ENCODE measurements at places on chromosomes 6 and 20.

DNA sequence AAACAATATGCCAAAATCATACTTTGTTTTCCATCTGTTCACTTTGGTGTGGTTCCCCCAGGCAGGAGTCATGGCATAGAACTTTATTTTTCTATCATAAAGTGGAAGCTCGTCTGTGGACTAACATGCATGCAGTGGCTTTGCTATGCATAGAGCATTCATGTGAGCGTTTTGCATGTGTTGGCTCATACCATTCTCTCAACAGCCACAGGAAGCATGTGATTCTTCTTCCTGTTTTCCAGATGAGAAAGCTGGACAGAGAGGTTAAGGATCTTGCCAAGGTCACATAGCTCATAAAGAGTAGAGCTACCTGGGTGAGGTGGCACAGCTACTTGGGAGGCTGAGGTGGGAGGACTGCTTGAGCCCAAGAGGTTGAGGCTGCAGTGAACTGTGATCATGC is 123.4 kb upstream of the HDGFL1 start:
- no peak for DNase-seq

GRCh38 chr6:19789100-19789803 is 47.9 kb upstream of the ID4 start:
- DNase-seq: no peak

DNA sequence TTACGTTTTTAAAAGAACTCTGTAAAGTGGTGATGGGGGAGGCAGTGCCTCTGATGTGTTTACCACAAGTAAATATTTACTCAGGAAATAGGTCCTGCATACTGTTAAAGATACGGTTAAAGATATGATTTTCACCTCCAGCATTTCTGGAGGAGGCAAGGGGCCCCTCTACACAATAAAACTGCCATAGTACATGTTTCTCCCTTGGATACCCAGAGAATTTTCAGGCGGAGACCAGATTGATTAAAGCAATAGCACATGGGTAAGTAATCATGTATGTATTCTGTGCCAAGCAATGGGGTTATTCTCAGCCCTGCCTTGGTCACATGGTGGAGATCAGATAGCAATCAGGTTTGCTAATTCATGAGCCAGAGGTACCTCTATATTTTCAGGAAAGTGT is 9.6 kb downstream of the RIPOR2 start:
- no peak for DNase-seq

- DNase-seq: no peak
Observed at GRCh38 chr6:3549314-3549940, 92.6 kb upstream of the SLC22A23 start.

DNA sequence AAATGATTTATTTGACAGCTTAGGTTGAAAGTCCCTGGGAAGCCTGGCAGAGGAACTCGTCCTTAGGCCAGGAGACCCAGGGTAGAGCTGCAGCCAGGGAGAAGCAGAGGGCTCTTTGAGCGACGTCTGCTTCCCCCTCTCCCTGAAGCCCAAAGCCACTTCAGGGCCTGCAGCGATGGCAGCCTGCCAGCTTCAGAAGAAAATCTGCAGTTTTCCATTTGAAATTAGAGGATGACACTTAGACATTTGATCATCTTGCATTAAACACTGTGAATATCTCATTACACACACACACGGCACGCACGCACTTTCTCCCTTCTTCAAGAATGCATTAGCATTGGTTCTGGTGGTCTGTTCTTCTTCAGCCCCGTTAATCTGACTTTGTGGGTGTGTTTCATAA is 96.5 kb downstream of the PLEKHG1 start:
- no peak for DNase-seq

- no peak for DNase-seq
Observed at GRCh38 chr20:55961376-55962330, 43.7 kb downstream of the CBLN4 start.

- no peak for DNase-seq
Observed at GRCh38 chr20:48197066-48197465, 411.8 kb upstream of the SULF2 start.

DNA sequence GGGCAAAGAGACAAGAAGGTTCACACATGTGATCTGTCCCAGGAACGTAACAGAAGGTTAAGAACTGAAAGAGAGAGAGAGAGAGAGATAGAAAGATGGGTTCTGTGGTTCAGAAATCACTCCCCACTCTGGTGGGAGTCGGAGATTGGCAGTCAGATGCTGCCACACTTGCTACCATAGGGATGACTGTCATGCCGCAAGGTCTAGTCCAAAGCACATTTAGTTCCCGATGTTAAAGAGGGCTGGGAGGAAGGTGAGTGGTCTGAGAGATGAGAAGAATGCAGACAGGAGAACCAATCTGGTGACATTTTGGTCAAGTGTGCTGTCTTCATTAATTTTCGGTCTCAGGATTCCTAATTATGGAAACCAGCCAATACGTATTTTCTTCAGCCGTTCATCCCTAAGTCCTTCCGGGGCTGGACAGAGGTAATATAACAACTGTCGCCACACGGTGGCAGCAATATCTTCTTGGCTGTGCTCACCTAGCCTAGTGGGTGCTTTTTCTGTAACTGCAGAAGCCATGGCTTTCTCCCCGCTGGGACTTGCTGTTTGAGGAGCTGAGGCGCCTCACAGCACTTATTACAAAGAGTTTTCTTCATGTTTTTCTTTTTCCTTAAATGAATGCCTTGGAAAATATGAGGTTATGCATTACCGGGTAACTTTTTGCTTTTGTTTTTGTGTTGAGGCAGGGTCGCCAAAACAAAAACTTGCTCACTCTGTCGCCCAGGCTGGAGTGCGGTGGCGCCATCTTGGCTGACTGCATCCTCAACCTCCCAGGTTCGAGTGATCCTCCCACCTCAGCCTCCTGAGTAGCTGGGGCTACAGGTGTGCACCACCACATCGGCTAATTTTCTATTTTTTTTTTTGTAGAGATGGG is 46.0 kb downstream of the SLC35D3 start:
- peak; percentile 12 for DNase-seq

GRCh38 chr6:33248643-33248931 is 23.1 kb downstream of the VPS52 start:
- peak; percentile 24 for DNase-seq

DNA sequence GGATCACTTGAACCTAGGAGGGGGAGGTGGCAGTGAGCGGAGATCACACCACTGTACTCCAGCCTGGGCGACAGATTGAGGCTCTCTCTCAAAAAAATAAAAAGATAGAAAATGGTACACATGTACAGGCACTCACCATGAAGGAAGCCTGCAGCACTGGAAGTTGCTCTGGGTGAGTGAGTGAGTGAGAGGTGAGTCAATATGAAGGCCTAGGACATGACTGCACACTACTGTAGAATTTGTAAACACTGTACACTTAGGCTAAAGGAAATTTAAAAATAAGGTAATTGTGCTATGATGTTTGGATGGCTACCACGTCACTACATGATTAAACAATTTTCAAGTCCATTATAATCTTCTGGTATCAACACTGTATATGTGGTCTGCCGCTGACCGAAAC is 216.2 kb downstream of the FOXC1 start:
- no peak for DNase-seq

DNA sequence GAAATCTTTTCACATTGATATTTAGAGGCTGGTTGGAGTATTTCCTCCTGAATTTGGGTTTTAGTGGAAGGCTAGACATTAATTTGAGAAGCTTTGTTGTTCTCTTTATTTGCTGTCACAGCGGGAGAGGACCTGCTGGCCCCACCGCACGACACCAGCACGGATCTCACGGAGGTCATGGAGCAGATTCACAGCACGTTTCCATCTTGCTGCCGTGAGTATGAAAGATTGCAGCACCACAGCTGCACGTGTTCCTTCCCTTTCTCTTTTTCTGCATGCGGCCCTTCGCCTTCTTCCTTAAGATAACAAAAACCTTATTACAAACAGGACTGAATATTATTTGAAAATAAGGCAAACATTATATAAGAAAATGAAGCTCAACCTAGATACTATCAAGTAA is 555.5 kb downstream of the UTRN start:
- DNase-seq: no peak

GRCh38 chr6:69852706-69853105 is 13.7 kb upstream of the COL19A1 start:
- no peak for DNase-seq

GRCh38 chr6:36597775-36598174 is 3.6 kb downstream of the SRSF3 start:
- no peak for DNase-seq

DNA sequence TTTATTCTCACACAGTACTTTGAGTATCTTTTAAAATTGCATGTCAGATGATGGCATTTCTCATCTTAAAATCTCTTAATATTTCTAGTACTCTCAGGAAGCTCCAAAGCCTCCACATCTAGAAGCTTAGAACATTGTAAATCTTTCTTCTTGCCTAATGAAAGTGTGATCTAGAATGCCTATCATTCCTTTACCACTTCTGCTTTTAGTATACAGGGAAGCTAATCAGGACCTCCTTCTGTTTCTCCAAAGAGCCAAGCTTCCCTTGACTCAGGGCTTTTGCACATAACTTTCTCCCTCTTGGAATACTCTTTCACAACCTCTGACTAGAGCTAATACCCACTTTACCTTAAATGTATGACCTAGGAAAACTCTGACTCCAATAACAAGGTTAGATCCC is 7.5 kb upstream of the ELOVL4 start:
- DNase-seq: no peak

DNA sequence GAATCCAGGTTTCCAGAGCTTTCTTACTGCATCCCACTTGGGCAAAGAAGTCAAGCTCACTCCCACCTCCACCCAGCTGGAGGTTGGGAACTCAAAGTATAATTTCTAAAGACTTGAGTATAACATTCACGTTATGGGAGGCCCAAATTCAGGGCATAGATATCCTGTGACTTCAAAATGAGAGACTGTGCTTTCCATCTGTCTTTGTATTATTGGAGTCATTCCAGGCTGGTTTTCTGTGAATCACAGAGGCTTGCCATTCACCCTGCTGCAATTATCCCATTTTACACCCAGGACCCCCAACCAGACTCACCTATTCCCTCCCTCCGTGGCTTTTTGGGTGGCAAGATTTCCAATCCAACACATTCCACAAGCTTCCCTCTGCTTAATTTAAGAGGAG is 19.3 kb upstream of the SRC start:
- DNase-seq: no peak
